ENCODE measurements at places on chromosomes 4 and X. TPM values are rescaled to one million over a fixed set of nuclear protein-coding genes. Genes with fewer than 3 reads are reported as not detected.

The GAGE12F gene
- not detected for total RNA-seq

The ABHD18 gene
- 6.7 TPM for total RNA-seq

The ATP2B3 gene
- total RNA-seq, result 0.20 TPM

The NKX3-2 gene
- total RNA-seq, result not detected

The GPR78 gene
- 0.78 TPM for total RNA-seq

The LRAT gene
- 0.03 TPM for total RNA-seq

The ITIH6 gene
- not detected for total RNA-seq

The CBLL2 gene
- not detected for total RNA-seq

The ARSH gene
- not detected for total RNA-seq

The SGMS2 gene
- total RNA-seq, result 197 TPM

The UGT2A1 gene
- total RNA-seq, result not detected

The FAM184B gene
- 0.10 TPM for total RNA-seq

The GYPE gene
- total RNA-seq, result 2.1 TPM

The HAUS7 gene
- total RNA-seq, result 13.8 TPM

The VCX3A gene
- not detected for total RNA-seq

The DKK2 gene
- total RNA-seq, result not detected

The HCCS gene
- 20.3 TPM for total RNA-seq

The PLK4 gene
- 2.4 TPM for total RNA-seq

The F9 gene
- total RNA-seq, result not detected

The SATL1 gene
- total RNA-seq, result not detected

The GAGE12D gene
- total RNA-seq, result not detected

The NDP gene
- total RNA-seq, result 17.2 TPM

The IL2RG gene
- total RNA-seq, result not detected

The CEP135 gene
- 6.3 TPM for total RNA-seq

The TLR8 gene
- not detected for total RNA-seq

The RAP2C gene
- 18.3 TPM for total RNA-seq

The ABCD1 gene
- 19.7 TPM for total RNA-seq

The FAM9B gene
- total RNA-seq, result not detected

The MAGEA11 gene
- not detected for total RNA-seq

The SSX2B gene
- not detected for total RNA-seq

The HPGDS gene
- total RNA-seq, result not detected

The MAGEB5 gene
- not detected for total RNA-seq

The MAGEA2B gene
- not detected for total RNA-seq

The STK32B gene
- total RNA-seq, result 3.2 TPM

The MMGT1 gene
- 19.9 TPM for total RNA-seq

The SLC26A1 gene
- 0.30 TPM for total RNA-seq

The IL9R gene
- total RNA-seq, result not detected

The ODAPH gene
- not detected for total RNA-seq

The GPR82 gene
- total RNA-seq, result not detected

The HSFX3 gene
- not detected for total RNA-seq

The IL1RAPL2 gene
- not detected for total RNA-seq

The BEND2 gene
- total RNA-seq, result not detected

The RAI2 gene
- 2.0 TPM for total RNA-seq

The PRDM8 gene
- 4.9 TPM for total RNA-seq

The IGSF1 gene
- 0.07 TPM for total RNA-seq

The WWC2 gene
- 39.8 TPM for total RNA-seq

The CLIC2 gene
- total RNA-seq, result 0.78 TPM

The MAGED4B gene
- total RNA-seq, result 31.4 TPM

The IL2 gene
- not detected for total RNA-seq

The G3BP2 gene
- total RNA-seq, result 171 TPM

The MMRN1 gene
- total RNA-seq, result 1.4 TPM

The FAM47E gene
- 0.59 TPM for total RNA-seq

The FTHL17 gene
- total RNA-seq, result not detected

The ITGB1BP2 gene
- total RNA-seq, result 3.4 TPM

The HTRA3 gene
- total RNA-seq, result 5.4 TPM

The CT45A2 gene
- not detected for total RNA-seq

The ARX gene
- total RNA-seq, result not detected

The PALLD gene
- 175 TPM for total RNA-seq

The TEX13A gene
- total RNA-seq, result not detected
